ENCODE measurements at places on chromosomes 6 and 20.

GRCh38 chr6:46269447-46270229 lies 98.9 kb upstream of the ENPP5 start:
- no peak for DNase-seq

- no peak for DNase-seq
These were observed 18.3 kb upstream of the GPRC6A start for GRCh38 chr6:116847227-116847626.

GRCh38 chr20:33411242-33411641 lies 9.9 kb upstream of the CDK5RAP1 start:
- no peak for DNase-seq

DNA sequence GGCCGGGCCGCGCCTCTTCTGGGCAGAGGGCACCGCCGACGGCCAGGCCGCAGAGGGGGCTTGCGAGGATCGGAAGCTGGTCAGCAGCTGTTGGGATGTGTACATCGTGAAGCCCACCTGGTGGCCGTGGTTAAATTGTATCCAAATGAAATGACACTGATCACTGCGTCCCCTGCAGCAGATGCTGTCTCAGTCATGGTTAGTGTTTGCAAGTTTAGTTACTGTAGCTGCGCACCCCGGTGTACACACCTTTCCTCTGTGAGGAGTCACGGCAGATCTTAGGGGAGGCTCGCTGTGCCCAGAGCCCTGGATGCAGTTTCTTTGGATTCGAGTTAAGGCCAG lies 653 bp downstream of the NAA20 start:
- no peak for DNase-seq

GRCh38 chr6:31058128-31058894 lies 48.0 kb downstream of the MUC22 start:
- DNase-seq = no peak

- no peak for DNase-seq
These were observed 14.5 kb downstream of the STX16 start for GRCh38 chr20:58665606-58666005.

DNA sequence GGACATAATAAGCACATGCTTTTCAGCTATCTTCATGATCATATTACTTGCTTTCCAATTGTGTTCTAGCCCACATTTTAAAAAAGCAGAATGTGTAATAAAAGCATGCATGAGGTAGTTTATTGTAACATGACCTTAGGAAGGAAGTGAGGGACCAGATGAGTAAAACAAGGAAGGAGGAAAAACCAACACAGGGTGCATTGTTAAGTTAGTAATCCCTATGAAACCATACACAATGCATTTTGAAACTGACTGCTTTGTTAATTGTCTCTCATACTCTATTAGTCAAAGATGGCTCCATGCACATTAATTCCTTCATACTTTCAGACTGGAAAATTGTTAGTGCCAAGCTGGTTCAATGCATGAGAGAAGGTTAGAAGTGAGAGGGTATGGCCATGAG lies 37.7 kb upstream of the CENPW start:
- no peak for DNase-seq

DNA sequence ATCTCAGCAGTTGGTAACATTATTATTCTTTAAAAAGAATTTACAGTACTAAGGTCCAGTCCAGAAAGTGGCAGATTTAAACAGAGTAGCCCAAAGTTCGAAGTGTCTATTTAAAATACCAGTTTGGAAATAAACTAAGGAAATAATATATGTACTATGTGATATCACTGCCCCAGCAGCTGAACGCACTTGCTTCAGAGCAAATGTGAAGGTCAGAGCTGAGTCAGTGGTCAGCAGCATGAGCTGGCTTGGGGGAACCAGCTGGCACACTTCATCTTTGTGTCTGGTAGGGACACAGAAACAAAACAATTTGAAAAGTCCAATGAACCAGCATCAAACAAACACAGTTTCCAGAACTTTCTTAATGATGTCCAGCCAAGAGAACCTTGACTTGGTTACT lies 15.4 kb downstream of the TMEM14B start:
- no peak for DNase-seq

DNA sequence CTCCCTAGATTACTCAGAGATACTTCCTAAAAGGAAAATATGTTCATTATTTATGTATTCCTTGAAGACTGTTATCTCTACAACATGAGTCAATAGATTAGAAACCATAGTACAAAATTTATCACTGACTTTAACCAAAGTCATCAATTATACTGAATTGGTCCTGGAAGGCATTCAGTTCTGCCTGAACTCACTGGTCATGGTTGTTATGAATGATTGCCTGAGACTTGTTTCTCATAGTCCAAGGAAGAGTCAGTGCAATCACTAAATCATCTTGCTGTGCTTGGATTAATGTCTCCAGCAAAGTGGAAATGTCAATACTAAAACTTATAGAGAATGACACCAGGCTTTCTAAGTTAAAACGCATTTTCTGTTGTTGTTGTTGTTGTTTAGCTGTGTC lies 878.6 kb upstream of the MANEA start:
- DNase-seq = no peak

DNA sequence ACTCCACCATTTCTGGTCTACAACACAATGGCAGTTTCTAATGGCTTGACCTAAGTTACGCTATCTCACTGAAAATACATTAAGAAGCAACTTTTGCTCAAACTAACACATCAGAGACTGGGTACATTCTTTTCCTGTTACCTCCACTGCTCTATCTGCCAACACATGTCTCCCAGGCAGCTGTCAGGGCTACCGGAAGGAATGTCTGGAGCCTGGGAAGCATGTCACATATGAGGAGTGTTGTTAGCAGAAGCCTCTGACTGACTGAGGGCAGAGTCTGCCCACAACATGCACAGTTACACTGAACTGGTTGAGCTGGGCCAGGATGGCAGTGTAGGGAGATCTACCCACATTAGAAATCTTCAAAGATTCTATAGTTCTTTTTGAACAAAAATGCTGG lies 264.5 kb downstream of the KIF16B start:
- DNase-seq = no peak

- no peak for DNase-seq
These were observed 96.2 kb upstream of the SRSF6 start for GRCh38 chr20:43361526-43361925.

GRCh38 chr6:118859517-118860064 lies 34.4 kb upstream of the ASF1A start:
- no peak for DNase-seq

- DNase-seq = no peak
These were observed 529.7 kb upstream of the CITED2 start for GRCh38 chr6:139904158-139904533.

- DNase-seq = no peak
These were observed 1.5 kb downstream of the NOL4L start for GRCh38 chr20:32583581-32584070.

GRCh38 chr6:7730784-7731227 lies 4.9 kb downstream of the BMP6 start:
- no peak for DNase-seq

DNA sequence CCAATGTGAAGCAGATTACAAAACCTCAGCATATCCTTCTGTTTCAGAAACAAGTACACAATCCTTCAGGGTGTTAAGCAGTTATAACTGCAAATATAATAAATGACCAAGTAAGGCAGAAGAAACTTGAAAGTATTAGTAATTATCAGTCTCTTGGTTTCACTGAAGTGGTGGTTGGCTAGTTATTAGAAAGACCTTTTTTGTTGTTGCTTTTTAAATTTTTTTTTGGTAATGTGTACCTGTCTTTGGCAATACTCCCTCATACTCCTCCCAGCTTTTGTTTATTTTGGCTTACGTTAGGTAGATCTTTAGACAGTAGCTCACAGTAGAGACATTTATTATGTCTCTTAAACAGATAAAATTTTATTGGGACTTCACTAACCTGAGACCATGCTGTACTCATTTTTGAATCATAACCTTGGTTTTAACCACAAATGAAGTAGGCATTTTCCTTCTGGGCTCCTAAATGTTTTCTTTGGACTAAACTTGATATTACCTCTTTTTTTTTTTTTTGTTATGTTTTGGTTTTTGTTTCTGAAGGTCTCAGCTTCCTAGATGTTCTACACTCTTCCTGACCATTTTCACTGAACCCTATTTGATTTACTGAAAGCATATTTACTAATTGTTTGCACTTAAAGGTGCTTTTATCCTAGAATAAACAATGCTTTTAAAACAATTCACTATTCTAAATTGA lies 6.4 kb downstream of the CD2AP start:
- no peak for DNase-seq

GRCh38 chr6:170122651-170123050 lies 168.2 kb downstream of the DLL1 start:
- DNase-seq = no peak

GRCh38 chr6:109239160-109239559 lies 143.1 kb downstream of the CD164 start:
- DNase-seq = no peak

- DNase-seq = no peak
These were observed 11.3 kb upstream of the COL12A1 start for GRCh38 chr6:75217193-75217592.

- no peak for DNase-seq
These were observed 76.9 kb downstream of the ANKRD6 start for GRCh38 chr6:89509777-89510281.

DNA sequence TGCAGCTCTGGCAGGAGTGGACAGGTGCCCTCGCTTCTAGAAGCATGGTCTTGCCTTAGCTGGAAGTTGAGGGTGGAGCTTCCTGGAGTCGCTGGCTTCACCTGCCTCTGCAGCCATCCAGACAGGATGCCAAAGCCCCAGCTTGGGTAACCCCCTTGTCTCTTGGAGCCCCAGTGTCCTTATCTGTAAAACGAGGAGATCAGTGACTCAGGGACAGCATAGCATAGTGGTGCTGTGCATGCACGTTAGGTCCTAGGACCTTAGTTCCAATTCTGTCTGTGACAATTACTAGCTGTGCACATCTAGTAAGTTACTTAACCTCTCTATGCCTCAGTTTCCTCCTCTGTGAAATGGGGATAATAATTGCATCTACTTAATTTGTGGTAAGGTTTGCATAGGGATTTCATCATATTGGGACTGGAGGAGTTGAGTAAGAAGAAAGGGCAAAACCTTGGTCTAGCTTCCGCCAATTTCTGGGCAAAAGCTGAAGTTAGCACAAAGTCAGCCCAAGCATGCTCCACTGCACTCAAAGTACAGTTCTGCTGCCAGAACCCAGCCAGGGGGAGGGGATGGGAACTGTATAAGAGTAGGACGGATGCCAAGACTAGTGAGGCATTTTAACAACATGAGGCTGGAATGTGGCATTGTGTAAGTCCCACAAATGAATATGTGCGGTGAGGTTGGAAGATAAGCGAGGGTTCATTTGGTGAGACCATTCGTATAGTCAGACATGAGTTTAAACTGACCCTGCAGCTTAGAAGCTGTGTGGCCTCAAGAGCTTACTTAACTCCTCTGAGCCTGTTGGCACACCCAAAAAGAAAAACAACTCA lies 24.5 kb downstream of the TOX2 start:
- DNase-seq = no peak

GRCh38 chr6:132021552-132022375 lies 70.6 kb upstream of the CCN2 start:
- DNase-seq = no peak

DNA sequence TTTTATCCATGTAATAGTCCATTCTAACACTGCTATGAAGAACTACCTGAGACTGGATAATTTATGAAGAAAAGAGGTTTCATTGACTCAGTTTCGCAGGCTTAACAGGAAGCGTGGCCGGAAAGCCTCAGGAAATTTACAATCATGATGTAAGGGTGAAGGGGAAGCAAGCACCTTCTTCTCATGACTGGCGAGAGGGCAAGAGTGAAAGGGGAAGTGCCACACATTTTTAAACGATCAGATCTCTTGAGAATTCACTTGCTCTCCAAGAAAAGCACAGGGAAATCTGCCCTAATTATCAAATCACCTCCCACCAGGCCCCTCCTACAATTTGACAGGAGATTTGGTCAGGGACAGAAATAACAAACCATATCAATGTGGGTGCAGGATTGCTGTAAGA lies 859.7 kb downstream of the EPHA7 start:
- DNase-seq = no peak

GRCh38 chr20:59809630-59810448 lies 123.6 kb downstream of the SYCP2 start:
- DNase-seq = no peak

- DNase-seq = no peak
These were observed 35.4 kb downstream of the VAPB start for GRCh38 chr20:58424218-58424969.

DNA sequence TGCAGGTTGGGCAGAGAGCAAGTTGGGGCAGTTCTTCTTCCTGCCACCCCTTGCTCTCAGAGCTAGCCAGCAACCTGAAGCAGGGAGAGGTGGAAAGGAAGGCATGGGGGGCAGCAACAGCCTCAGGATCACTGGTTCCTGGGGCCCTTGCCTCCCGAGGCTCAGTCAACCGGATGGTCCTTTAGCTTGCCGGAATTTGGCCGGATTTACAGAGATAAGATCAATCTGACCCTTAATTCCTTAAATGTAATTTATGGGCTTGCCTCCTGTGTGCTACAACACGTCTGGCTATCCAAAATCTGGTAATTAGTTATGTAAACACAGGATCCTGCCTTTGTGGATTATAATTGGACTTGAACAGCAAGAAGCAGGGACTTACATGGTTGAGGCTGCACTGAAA lies 19.5 kb upstream of the TCP11 start:
- no peak for DNase-seq

GRCh38 chr6:12356983-12357972 lies 67.1 kb downstream of the EDN1 start:
- peak; percentile 29 for DNase-seq

GRCh38 chr6:42295181-42295580 lies 77.5 kb upstream of the MRPS10 start:
- DNase-seq = no peak

DNA sequence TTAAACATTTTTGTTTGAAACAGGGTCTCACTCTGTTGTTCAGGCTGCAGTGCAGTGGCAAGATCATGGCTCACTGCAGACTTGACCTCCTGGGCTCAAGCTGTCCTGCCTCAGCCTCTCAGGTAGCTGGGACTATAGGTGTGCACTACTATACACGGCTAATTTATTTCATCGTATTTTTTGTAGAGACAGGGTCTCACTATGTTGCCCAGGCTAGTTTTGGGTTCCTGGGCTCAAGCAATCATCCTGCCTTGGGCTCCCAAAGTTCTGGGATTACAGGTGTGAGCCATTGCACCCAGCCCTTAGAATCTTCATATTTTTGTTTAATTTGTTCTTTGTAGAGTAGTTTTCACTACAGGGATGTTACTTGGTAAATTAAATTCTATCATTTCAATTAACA lies 67.1 kb downstream of the SGK1 start:
- DNase-seq = no peak

DNA sequence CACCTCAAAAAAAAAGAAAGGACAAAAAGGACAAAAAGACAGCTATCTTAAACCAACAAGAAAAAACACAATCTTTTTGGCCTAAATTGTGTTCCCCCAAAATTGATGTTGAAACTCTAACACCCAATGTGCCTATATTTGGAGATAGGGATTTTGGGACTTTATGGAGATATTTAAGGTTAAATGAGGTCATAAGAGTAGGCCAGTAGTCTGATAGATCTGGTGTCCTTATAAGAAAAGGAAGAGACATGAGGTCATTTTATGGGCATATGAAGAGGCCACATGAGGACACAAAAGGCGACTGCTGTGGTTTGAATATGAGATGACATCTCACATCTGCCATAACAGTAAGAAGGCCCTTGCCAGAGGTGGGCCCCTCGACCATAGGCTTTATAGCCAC lies 49.5 kb downstream of the TRIM38 start:
- DNase-seq = no peak

Data from CD4-positive, alpha-beta T cell treated with Interferon gamma for 1 hour (primary cell).